Testis (tissue), 5 donors: ENCODE measurements at places on chromosomes 6 and 20. TPM values are rescaled to one million over a fixed set of nuclear protein-coding genes. Genes with fewer than 3 reads are reported as not detected.

Gene BMP6
- total RNA-seq = 13.6 TPM

Gene LPA
- total RNA-seq = 2.4 TPM

Gene MRPL2
- 54.8 TPM for total RNA-seq

Gene MRAP2
- 3.2 TPM for total RNA-seq

Gene MUC22
- total RNA-seq = 0.31 TPM

Gene ARHGAP40
- total RNA-seq = 1.5 TPM

Gene SLC22A2
- total RNA-seq = 0.99 TPM

Gene BCAS4
- 10.8 TPM for total RNA-seq

Gene PBOV1
- not detected for total RNA-seq

Gene PROKR2
- 0.71 TPM for total RNA-seq

Gene EDN3
- 2.9 TPM for total RNA-seq

Gene IL17F
- total RNA-seq = not detected

Gene EFCAB8
- total RNA-seq = 9.5 TPM

Gene GINM1
- total RNA-seq = 47.5 TPM

Gene NKAIN2
- total RNA-seq = 0.56 TPM

Gene MDN1
- 80.3 TPM for total RNA-seq

Gene LY6G5C
- 18.3 TPM for total RNA-seq

Gene OXT
- 3.7 TPM for total RNA-seq

Gene STMND1
- 19.3 TPM for total RNA-seq

Gene TOX2
- total RNA-seq = 67.0 TPM

Gene RAET1L
- total RNA-seq = not detected

Gene FHL5
- total RNA-seq = 23.3 TPM

Gene PRR18
- total RNA-seq = 0.62 TPM
